ENCODE measurements at places on chromosomes 6 and 20.

DNA sequence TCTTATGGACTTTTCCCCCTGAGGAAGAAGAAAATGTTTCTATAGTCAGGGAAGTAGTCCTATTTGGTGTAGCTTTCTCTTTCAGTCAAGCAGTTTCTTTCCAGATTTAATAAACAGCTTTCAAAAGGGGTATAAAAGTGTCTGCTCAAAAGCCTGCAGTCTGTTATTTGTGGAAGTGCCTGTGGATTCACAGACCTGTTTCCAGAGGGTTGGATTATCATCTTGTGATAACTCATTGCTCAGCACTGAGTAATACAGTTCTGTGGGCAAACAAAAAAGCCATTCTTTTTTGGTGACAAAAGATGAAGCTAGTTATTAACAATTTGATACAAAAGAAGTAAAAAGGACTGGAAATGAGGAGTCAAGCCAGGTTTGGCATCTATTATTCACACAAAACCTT is 358.2 kb upstream of the ID4 start:
- DNase-seq = no peak

GRCh38 chr20:5820738-5821137 is 70.5 kb downstream of the SHLD1 start:
- no peak for DNase-seq

GRCh38 chr20:4702562-4703280 is 19.0 kb upstream of the PRND start:
- no peak for DNase-seq

DNA sequence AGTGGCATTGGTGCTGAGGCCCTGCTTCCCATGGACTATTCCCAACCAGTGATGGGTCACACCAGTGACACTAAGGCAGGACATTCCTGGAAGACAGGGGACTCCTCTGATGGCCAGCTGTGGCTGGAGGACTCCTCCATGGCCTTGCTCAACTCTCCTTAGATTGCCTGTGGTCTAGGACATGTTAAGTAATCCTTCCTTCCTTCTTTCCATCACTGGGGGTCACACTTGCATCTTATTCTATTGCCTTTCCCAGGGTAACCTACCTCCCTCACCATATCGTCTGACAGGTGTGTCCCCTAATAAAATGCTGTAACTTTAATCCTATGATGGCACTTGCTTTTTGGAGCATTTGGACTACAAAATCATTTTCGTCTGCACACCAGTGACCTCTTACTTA is 24.5 kb upstream of the HLA-A start:
- DNase-seq = no peak

All from stimulated activated CD4-positive, alpha-beta T cell treated with anti-CD3 and anti-CD28 coated beads, TNF-alpha, amount 100 ng/mL, for 1 hour (primary cell).